Urinary bladder (tissue), 4 donors: ENCODE measurements at places on chromosomes 6 and 20. TPM values are rescaled to one million over a fixed set of nuclear protein-coding genes. Genes with fewer than 3 reads are reported as not detected.

MEP1A gene
- polyA plus RNA-seq = not detected

PRKN gene
- 3.5 TPM for polyA plus RNA-seq

GSTA3 gene
- polyA plus RNA-seq = not detected

RAB44 gene
- polyA plus RNA-seq = 0.68 TPM

GLP1R gene
- polyA plus RNA-seq = 0.05 TPM

TREM2 gene
- 1.5 TPM for polyA plus RNA-seq

NOP56 gene
- 79.9 TPM for polyA plus RNA-seq
